ENCODE measurements at places on chromosomes 2 and 18.

DNA sequence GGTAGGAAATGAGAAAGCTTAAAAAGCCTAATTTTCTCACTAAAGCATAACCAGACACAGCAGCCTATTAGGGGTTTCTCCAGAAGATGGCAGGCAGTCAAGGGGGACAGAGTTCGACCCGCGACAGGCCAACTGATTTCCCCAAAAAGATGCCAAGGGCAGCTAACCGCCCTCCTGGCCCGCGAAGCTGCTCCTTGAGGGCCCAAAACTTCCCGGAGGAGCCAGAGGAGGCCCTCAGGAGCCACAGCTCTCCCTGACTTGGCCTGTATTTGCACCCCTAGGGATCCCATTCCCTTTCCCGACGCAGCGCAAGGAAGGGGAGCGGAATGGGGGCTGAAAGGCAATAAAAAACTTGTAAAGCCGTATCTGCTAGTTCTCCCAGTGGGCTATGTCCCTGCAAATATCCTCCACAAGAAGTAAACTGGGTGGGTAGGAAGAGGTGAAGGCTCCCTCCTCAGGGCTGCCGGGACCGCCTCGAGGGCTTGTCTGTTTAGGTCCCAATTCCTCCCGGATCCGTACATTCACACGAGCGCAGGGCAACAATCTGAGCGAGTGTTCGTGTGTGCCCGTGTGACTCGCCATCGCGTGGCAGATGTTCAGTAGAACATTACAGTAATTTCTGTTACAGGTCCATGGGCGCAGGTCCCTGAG, 756 bp upstream of the NAGK start:
- DNase-seq = no peak

- DNase-seq = no peak
Observed at GRCh38 chr2:236369661-236370062, 105.5 kb upstream of the ASB18 start.

GRCh38 chr2:160279813-160280465, 79.9 kb upstream of the ITGB6 start:
- DNase-seq = no peak

DNA sequence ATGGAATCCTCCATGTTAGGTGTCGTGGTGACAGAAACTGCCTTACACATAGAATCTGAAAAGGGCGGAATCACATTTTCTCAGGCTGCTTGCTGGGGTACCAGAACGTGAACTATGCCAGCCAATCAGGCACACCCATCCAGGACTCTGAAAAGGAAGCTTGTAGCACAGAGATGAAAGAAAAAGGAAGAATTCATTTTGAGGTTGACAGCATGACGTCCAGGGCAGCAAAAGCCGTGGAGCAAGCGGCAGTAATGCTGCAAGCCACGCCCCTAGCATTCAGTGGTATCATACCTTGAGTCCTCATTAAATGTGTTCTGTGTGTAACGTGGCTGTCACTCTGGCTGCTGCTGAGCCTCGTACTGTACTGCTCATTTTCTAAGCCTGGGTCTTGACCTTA, 304.0 kb downstream of the DYSF start:
- no peak for DNase-seq

DNA sequence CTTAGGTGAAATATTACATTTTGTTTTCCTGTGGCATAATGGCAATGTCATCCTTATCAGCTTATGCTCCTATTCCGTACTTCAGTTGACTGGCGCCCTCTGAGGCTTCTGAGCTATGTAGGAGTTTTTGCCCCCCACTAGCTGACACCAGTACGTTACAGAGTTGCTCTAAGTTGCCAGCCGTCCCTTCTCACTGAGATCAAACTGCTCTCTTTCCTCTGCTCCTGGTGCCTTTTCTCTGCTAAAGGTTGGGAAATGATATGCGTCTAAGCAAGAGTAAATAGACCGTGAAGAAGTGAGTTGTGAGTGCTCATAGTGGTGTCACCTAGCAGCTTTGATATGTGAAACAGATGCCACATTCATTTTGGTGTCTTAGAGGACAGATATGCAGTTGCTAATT, 99.2 kb downstream of the RAPGEF4 start:
- DNase-seq = no peak

DNA sequence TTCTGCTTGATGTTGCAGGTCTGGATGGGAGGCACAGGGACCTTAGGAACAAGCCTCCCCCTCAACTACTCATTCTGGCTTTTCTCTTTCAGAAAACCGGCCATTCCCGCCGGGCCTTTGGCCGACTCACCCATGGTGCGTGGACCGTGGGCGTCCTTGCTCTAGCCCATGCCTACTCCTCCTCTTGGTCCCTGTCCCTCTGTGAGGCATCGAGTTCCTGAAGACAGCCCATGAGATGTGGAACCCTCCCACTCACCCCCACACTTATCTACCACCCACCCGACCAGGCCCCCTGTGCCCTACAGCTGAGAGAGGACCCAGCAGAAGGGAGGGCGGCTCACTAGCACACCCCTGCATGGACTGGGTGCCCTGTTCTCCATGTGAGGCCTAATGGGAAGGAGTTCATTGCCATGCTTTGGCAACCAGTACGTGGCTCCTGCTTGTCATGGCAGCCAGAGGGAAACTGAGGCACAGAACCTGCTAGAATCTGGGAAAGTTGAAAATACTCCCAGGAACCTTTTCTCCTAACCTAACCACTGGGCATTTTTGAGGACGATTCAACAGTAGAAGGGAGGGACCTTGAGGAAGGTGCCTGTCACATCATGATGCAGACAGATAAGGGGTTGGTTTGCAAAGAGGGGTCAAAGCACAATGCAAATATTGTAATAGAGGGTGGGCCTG, 8.5 kb downstream of the SPEG start:
- DNase-seq = no peak

DNA sequence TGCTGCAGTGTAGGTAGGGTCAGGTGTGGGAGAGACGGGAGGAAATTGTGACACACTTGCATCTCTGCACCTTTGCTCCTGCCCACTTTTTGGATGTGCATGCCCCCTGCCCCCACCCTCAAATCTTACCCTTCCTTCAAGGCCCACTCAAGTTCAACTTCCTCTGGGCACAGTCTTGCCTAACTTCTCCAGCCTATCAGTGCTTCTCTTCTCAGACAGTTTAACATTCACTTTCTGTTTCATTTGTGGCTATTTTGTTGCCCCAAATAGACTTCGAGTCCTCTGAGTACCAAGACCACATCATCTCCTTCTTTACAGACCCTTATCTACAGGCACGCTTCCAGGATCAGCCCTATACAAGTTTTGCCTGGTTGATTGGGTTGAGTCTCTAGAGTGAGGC, 2.7 kb downstream of the ST8SIA5 start:
- no peak for DNase-seq

GRCh38 chr2:128558895-128559532, 240.3 kb upstream of the HS6ST1 start:
- DNase-seq = no peak

DNA sequence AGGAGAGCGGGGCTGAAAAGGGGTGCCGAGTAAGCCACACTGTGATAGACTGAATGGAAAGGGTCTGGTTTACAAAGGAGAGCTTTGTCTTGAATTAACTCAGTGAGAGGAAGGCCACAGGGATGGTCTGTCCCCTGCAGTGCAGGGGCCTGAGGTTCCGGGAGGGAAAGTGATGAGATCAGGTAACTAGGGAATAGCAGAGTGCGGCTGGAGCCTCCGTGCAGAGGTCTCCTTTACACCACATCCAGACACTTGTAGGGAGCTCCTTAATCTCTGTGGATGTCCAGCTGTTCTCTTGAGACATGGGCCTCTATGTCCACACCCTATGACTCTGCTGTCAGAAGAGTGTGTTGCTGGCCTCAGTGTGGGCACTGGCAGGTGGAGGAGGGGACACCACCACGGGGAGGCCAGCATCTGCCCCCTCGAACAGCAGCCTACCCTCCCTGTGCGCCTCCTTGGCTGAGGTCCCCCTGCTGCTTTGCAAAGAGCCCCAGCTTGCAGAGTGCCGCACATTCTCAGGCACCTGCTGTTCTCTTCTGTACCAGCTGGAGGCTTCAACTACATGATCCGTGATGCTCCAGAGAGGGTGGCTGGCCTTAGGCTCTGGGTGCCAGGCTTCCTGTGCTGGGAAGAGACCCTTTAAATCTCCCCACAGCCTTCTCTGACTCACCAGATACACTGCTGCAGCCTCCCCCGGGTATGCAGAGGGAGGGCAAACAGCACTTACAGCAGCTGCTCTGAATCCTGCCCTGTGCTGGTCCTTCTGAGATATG, 25.9 kb downstream of the ENOSF1 start:
- peak; percentile 13 for DNase-seq

- no peak for DNase-seq
Observed at GRCh38 chr2:32960647-32961403, 14.1 kb downstream of the LTBP1 start.

- DNase-seq = peak; percentile 97
Observed at GRCh38 chr2:218995972-218996711, 2.9 kb upstream of the CRYBA2 start.

- DNase-seq = no peak
Observed at GRCh38 chr2:140353541-140353940, 1573.4 kb upstream of the NXPH2 start.

- no peak for DNase-seq
Observed at GRCh38 chr2:108370080-108370479, 7.7 kb upstream of the SULT1C4 start.

DNA sequence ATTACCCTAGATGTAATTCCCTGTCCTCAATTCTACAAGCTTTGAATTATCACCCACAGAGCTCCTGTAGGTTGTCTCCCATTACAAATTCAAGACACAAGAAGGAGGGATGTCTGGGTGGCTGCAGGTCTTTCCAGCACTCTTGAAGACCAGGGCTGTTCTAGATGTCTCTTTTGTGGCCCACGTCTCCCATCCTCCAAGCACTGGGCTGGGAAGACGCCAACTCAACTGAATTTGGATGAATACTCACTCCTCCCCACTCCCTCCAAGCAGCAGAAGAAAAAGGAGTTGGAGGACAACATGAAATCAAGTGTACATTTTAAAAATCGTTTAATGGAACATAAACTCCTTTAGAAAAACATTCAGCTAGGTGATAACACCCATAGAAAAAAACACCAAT, 31.2 kb downstream of the SMAD7 start:
- no peak for DNase-seq

- no peak for DNase-seq
Observed at GRCh38 chr2:37676274-37676673, 4.8 kb upstream of the CDC42EP3 start.

DNA sequence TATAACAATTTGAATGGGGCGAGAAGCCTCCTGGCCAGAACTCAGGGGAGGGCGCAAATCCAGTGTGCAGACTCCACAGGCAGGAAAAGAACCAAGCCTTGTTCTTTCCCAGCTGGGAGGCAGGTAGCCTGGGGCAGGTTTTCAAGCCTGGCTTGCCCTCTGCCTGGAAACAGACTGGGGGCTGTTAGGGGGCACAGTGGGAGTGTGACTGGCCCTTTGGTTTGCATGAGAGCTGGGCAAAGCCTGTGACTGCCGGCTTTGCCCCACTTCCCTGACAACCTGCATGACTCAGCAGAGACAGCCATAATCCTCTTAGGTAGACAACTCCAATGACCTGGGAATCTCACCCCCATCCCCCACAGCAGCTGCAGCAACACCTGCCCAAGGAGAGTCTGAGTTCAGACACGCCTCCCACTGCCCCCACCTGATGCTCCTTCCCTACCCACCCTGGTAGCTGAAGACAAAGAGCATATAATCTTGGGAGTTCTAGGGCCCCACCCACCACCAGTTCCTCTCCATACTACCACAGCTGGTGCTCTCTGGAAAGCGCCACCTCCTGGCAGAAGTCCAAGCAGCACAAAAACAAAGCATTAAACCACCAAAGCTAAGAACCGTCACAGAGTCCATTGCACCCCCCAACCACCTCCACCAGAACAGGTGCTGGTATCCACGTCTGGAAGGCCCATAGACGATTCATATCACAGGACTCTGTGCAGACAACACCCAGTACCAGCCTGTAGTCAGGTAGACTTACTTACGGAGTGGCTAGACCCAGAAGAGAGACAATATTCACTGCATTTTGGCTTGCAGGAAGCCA, 402.5 kb downstream of the STK39 start:
- DNase-seq = no peak

DNA sequence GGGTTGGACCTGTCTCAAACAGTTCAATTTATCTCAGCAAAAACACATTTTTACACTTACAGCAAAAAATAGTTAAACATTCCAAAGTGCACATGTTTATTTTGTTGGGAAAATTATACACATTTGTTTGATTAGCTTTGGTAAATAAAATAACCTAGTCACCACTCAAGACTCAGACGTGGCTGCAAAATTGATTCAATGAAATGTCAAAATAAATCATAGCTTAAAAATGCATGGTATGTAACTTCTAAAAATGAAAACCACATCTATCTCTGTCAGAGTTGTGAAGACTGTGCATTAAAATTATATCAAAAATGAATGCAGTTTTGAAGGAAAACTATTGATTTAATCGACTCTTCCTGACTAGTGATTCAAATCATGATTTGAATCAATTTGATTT, 56.7 kb downstream of the GALNT14 start:
- no peak for DNase-seq

DNA sequence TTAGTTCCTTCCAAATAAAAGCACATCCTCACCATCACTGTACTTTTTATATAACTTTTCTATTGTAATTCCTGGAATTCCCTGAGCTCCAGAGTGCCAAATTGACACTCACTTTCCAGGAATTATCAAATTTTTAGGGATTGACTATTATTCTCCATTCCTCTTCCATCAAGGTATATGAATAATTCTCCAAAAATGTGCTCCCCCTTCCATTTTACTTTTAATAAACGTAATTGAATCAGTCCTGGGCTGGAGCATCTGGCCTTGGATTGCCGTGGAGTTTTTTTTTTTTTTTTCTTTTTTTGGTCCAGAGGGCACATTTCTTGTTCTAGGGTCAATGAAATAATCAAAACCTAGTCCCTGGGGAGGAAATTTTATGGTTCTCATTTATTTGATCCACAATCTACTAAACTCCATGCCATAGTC, 304.3 kb downstream of the CDCA7 start:
- no peak for DNase-seq

DNA sequence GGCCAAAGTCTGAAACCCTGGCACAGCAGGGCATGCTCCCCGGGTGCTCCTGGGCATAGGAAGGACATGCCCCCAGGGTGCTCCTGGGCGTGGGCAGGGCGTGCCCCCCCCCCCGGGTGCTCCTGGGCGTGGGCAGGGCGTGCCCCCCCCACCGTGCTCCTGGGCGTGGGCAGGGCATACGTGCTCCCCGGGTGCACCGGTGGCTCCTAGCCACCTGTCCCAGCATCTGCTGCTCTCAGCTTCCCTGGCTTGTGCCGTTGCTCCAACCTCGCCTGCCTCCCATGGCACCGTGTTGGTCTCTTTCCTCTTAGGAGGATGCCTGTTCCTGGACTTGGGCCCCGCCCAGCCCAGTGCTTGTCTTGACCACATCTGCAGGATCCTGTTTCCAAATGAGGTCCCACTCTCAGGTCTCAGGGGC, 95.6 kb upstream of the CTDP1 start:
- no peak for DNase-seq

- no peak for DNase-seq
Observed at GRCh38 chr18:48154828-48155227, 224.4 kb upstream of the SMAD2 start.

GRCh38 chr2:128578406-128579390, 260.0 kb upstream of the HS6ST1 start:
- no peak for DNase-seq

- no peak for DNase-seq
Observed at GRCh38 chr2:119860924-119861323, 101.2 kb downstream of the PTPN4 start.

- no peak for DNase-seq
Observed at GRCh38 chr18:68520406-68521075, 194.4 kb downstream of the TMX3 start.

GRCh38 chr2:239589270-239589825, 188.5 kb upstream of the HDAC4 start:
- DNase-seq = no peak
